ENCODE measurements at places on chromosomes 7 and 10. TPM values are rescaled to one million over a fixed set of nuclear protein-coding genes. Genes with fewer than 3 reads are reported as not detected.

EGR2 gene
- 0.68 TPM for polyA plus RNA-seq

C10orf62 gene
- polyA plus RNA-seq: 0.95 TPM

PANK1 gene
- 0.46 TPM for polyA plus RNA-seq

GFRA1 gene
- polyA plus RNA-seq: 0.70 TPM

ZCWPW1 gene
- 18.9 TPM for polyA plus RNA-seq
